H1 (cell line): ENCODE measurements at places on chromosomes 3 and 15. TPM values are rescaled to one million over a fixed set of nuclear protein-coding genes. Genes with fewer than 3 reads are reported as not detected.

- H3K36me3 ChIP-seq, result no peaks in the 10 kb centered on the region
- H3K27me3 ChIP-seq, result no peaks in the 10 kb centered on the region
- H3K4me1 ChIP-seq, result no peaks in the 10 kb centered on the region
- H3K4me3 ChIP-seq, result no peak overlapping the region
- DNase-seq, result no peak
These were observed 482.4 kb upstream of the NR2F2 start for GRCh38 chr15:95848126-95848525.

GRCh38 chr3:153221748-153222162, 59.7 kb downstream of the RAP2B start:
- no peak for DNase-seq
- H3K36me3 ChIP-seq, result no peaks in the 10 kb centered on the region
- no peak overlapping the region for H3K27ac ChIP-seq
- H3K4me1 ChIP-seq, result no peaks in the 10 kb centered on the region
- H3K4me3 ChIP-seq, result no peak overlapping the region

The PLSCR5 gene
- not detected in 2 replicates for total RNA-seq

The SLC27A2 gene
- 5.8 TPM in 2 replicates for total RNA-seq

DNA sequence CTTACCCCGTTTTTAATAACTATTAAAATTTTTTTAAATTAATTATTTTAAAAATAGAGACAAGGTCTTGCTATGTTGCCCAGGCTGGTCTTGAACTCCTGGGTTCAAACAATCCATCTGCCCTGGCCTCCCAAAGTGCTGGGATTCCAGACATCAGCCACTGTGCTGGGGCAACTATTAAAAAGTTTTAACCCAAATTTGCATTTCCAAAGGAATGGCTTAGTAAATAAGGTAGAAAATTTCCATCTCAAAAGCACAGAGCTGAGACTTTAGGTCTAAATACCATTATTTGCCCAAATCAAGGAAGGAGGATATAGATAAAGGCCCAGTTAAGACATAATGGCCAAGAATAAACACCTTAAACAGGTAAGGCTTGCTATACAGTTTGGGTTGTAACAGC, 56.4 kb downstream of the MINDY4B start:
- no peaks in the 10 kb centered on the region for H3K36me3 ChIP-seq
- no peaks in the 10 kb centered on the region for H3K27me3 ChIP-seq
- H3K4me3 ChIP-seq, result no peak overlapping the region
- H3K4me1 ChIP-seq, result peaks cover 2% of the 10 kb centered on the region
- no peak for DNase-seq

The CISH gene
- 1.9 and 3.1 TPM in 2 replicates for total RNA-seq

DNA sequence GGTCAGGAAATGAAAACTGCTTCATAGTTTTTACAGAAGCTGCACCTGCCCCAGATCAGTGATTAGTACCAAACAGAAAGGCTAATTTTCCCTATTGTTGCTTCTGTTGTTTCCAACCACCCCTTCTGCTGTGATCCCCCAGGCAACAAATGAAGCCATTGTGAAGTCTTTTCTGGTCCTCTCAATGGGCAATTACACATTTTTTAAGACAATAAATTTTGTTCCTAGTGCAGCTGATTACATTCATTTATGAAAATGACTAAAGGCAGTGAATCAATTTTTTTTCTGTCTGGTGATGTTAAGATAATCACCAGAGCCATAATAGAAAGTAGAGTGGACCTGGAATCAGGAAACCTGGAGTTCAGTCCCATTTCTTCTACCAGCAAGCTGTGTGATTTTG, 32.7 kb downstream of the GLDN start:
- H3K27ac ChIP-seq, result no peak overlapping the region
- no peak overlapping the region for H3K4me3 ChIP-seq
- H3K27me3 ChIP-seq, result no peaks in the 10 kb centered on the region

- no peak for DNase-seq
- H3K4me1 ChIP-seq, result no peaks in the 10 kb centered on the region
- no peak overlapping the region for H3K27ac ChIP-seq
These were observed 49.8 kb upstream of the SLC6A1 start for GRCh38 chr3:10942690-10943205.

- no peaks in the 10 kb centered on the region for H3K36me3 ChIP-seq
- H3K4me1 ChIP-seq, result no peaks in the 10 kb centered on the region
- no peaks in the 10 kb centered on the region for H3K27me3 ChIP-seq
These were observed 11.4 kb downstream of the C15orf40 start for GRCh38 chr15:82999905-83000671.

The ROBO1 gene
- total RNA-seq, result 91.0 and 93.6 TPM in 2 replicates

GRCh38 chr3:20622304-20622703, 436.3 kb upstream of the SGO1 start:
- no peaks in the 10 kb centered on the region for H3K27me3 ChIP-seq
- DNase-seq, result no peak

- no peaks in the 10 kb centered on the region for H3K27me3 ChIP-seq
- H3K4me3 ChIP-seq, result no peak overlapping the region
- no peak overlapping the region for H3K27ac ChIP-seq
- no peaks in the 10 kb centered on the region for H3K4me1 ChIP-seq
- DNase-seq, result no peak
These were observed 485.8 kb upstream of the PROK2 start for GRCh38 chr3:72270730-72271129.

The CDAN1 gene
- total RNA-seq, result 15.0 and 18.6 TPM in 2 replicates

The ATRIP gene
- total RNA-seq, result 16.7 and 20.2 TPM in 2 replicates

- H3K36me3 ChIP-seq, result no peaks in the 10 kb centered on the region
- 0 out of 2 replicates have a peak, but pooled peaks cover 10% of the 10 kb centered on the region for H3K27me3 ChIP-seq
These were observed 7.6 kb downstream of the NMNAT3 start for GRCh38 chr3:139670196-139670595.

- no peaks in the 10 kb centered on the region for H3K27me3 ChIP-seq
- H3K27ac ChIP-seq, result no peak overlapping the region
- DNase-seq, result peak; percentile 53
- no peak overlapping the region for H3K4me3 ChIP-seq
These were observed 76.8 kb downstream of the TIGIT start for GRCh38 chr3:114370537-114371174.
